GM04503 (cell line): ENCODE measurements at places on chromosomes 7 and 10.

- no peak for DNase-seq
Measured at GRCh38 chr7:52973126-52973525, 62.3 kb upstream of the POM121L12 start.

GRCh38 chr10:31620226-31621151 lies 301.5 kb downstream of the ZEB1 start:
- DNase-seq = no peak

- DNase-seq = no peak
Measured at GRCh38 chr7:73541722-73542121, 15.8 kb downstream of the BCL7B start.

DNA sequence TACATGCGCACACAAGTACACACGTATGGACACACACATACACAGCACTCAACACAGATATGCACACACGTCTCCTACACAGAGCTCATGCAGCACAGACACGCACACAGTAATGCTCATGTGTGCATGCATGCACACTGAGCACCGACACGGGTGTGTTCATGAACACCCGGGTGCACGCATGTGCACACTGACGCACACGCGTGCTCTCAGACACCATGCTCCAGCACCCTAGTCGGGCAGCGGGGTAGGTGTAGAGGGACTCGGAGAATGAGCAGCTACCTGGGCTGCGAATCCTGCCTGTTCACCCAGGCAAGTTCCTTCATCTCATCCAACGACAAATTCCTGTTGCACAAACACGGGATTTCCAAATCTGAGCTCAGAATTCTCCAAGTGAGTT lies 184.7 kb downstream of the MAD1L1 start:
- no peak for DNase-seq
